Panc1 (cell line): ENCODE measurements at places on chromosomes 13 and 19.

GRCh38 chr13:31000889-31001288, 68.4 kb downstream of the TEX26 start:
- no peak overlapping the region for H3K27ac ChIP-seq
- H3K4me3 ChIP-seq = no peak overlapping the region
- no peaks in the 10 kb centered on the region for H3K27me3 ChIP-seq
- DNase-seq = no peak
- no peaks in the 10 kb centered on the region for H3K4me1 ChIP-seq

DNA sequence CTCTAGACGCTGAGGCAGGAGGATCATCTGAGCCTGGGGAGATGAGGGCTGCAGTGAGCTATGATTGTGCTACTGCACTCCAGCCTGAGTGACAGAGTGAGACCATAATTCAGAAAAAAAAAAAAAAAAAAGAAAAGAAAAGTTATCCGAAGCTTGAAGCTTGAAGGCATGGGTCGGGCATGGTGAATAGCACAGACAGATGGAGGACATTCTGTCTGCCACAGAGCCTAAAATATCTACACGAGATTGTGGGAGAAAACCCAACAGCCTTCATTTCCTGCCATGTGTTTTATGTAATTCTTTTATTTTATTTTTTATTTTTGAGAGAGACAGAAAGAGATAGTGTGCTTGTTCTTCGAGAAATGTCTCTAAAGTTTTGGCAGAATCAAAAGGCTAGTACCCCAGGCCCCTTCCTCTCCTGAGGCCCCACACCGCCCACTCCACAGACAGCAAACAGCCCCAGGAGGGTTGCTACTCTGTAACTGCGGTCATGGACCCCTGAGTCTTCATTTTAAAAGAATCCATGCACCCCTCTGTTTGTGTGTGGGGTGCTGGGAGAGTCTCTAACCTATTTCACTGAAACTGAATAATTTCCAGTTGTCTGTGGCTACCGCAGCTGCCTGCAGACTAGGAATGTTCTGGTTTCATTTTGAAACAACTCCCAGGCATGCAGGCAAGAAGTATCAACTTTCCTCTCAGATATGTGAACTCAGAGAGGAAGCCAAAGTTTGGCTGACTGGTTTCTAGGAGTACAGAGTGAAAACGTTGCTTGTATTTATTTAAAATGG, 38.4 kb upstream of the RCBTB2 start:
- no peak overlapping the region for H3K4me3 ChIP-seq
- no peaks in the 10 kb centered on the region for H3K27me3 ChIP-seq
- H3K4me1 ChIP-seq = no peaks in the 10 kb centered on the region
- H3K27ac ChIP-seq = no peak overlapping the region; the same call in 1 of the 2 replicates

DNA sequence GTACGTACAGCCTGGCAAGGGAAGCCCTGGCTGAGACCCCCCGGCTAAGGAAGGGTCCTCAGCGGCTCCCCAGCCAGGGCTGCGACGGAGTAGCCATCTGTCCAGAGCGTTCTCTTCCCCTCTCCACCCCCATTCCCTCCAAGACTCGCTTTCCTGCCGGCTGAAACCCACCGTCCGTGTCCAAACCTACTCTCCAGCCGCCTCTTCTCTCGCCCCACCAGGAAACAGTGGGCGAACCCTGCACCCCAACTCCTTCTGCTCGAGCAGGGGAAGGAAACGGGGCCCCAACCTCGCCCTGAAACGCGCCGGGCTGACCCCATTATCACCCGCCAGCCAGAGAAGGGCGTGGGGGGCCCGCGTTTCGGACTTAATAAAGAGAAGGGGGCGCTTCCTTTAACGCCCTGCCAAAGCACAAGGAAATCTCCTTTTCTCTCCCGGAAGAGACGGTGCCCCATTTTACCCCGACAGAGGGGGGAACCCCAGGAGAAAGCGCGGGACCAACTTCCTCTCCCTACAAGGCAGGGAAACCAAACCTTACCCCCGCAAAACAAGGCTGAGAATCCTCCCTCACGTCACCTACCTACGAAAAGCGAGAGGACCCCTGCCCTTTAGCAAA, 2.5 kb downstream of the ZC3H4 start:
- no peak for DNase-seq
- no peaks in the 10 kb centered on the region for H3K27me3 ChIP-seq

- no peak overlapping the region for H3K4me3 ChIP-seq
- H3K27ac ChIP-seq = no peak overlapping the region
- DNase-seq = no peak
- no peaks in the 10 kb centered on the region for H3K4me1 ChIP-seq
Observed at GRCh38 chr13:80901530-80901929, 560.6 kb upstream of the SPRY2 start.

DNA sequence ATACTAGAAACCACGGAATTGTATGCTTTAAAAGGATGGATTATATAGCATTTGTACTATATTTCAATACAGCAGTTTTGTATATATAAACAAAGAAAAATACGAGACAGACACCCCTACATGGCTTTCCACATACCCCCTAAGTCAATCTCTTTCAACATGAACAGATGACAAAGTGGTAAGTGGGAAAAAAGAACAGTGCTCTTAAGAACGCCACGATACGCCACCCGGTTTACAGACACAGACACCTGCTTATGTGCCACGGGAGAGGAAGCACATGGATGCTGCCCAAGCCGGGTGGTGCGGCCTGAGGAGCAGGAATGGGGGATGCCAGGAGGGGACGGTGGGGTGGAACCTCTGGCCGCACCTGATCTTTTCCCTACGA, 8.1 kb downstream of the CAPS start:
- no peak overlapping the region for H3K4me3 ChIP-seq
- H3K36me3 ChIP-seq = no peaks in the 10 kb centered on the region
- no peak for DNase-seq
- H3K27me3 ChIP-seq = no peaks in the 10 kb centered on the region

DNA sequence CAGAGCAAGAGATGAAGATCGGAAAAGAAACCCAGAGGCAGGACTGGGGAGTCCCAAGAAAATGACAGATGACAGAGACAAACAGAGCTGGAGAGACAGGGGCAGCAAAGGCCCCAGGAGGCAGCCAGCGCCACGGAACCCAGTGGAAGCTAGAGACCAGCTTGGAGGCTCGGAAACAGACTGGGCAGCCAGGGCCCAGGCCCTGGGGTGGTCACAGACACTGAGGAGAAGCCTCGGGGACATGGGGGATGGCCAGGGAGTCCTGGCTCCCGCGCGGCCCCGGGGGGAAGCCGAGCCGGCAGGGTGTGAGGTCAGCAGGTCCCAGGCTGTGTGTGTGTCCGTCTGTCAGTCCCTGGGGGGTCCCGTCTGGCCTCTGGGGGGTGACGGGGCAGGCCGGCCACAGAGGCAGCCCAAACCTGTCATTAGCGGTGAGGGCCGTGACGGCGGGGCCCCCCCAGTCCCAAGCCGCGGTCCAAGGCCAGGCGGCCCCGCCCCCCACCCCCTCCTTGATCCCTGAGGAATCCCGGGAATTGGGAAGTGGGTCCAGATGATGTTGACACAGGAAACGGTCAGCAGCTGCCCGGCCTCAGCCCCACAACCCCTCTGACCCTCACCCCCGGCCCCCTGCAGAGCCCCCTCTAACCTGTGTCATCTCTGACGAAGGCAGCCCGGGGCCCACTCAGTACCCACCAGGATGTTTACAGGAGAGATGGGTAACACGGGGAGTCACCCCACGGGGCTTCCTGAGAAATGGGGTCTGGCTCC, 2.5 kb upstream of the TMEM190 start:
- no peaks in the 10 kb centered on the region for H3K27me3 ChIP-seq
- peaks cover 54% of the 10 kb centered on the region for H3K4me1 ChIP-seq
- DNase-seq = no peak

DNA sequence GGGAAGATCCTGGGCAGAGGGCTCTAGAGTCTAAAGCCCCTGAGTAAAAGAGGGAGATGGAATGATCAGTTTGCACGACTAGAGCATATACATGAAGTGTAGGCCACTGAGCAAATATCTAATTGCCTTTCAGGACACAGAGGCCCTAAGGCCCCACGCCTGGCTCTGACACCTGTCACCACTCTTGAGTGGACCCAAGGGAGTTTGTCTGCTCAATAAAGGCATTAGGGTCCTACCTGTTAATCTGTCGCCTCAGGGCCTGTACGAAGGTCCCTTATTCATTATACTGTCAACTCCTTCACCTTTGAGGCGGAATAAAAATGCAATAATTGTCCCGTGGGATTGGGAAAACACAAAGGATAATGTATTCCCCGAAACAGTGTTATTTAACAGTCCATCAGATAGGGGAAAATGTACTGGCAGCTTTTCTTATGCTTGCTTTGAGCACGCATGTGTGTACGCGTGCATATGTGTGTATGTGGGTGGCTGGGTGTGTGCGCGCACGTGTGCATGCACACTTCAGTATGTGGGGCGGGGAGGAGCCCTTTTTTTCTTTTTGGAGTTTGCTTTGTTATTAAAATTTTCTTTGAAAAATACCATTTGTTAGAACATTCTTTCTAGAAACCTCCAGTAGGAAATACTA, 161.8 kb upstream of the SERP2 start:
- no peak overlapping the region for H3K4me3 ChIP-seq
- H3K27me3 ChIP-seq = no peaks in the 10 kb centered on the region
- DNase-seq = no peak

- no peaks in the 10 kb centered on the region; the same call in 1 of the 2 replicates for H3K27me3 ChIP-seq
- H3K4me3 ChIP-seq = no peak overlapping the region
- H3K4me1 ChIP-seq = no peaks in the 10 kb centered on the region
- DNase-seq = no peak
Observed at GRCh38 chr19:41698746-41699230, 9.6 kb upstream of the CEACAM5 start.

DNA sequence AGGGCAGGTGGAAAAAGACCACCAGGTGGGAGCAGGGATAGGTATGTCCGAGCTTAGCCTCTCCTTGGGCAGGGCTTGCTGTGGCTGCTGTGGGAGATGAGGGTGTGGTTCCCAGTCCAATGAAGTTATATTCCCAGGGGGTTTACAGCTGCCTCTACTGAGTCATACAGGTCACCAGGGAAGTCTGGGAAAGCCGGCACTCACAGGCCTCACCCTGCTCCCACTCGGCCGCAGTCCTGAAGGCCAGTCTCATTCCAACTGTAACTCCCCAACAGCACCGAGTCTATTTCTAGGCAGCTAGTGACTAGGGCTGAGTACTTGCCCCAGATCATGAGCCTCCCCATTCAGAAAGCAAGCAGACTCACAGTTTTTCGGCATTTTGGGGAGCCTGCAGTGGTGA, 77.1 kb downstream of the FNDC3A start:
- H3K27me3 ChIP-seq = no peaks in the 10 kb centered on the region
- H3K4me3 ChIP-seq = no peak overlapping the region
- no peaks in the 10 kb centered on the region for H3K36me3 ChIP-seq

DNA sequence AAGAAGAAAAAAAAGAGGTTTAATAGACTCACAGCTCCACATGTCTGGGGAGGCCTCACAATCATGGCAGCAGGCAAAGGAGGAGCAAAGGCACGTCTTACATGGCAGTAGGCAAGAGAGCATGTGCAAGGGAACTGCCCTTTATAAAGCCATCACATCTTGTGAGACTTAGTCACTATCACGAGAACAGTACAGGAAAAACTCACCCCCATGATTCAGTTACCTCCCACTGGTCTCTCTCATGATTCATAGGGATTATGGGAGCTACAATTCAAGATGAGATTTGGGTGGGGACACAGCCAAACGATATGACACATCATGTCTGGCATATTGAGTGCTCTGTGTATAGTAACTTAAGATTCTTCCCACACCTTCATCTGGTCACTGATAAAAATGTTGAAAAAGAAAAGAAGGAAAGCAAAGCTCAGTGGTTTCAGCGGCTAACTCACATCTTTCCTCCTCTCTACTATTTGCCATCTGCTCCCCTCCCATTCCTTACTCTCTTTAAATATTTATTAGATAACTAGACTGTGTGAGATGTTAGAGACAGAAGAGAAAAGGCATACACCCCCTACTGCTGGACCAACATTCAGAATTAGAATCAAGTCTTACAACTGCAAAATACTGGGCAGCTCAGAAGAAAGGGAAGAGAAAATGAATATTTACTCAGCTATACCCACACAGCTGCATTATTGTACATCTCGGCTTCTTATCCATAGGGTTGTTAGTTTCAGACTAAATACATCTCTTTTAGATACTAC, 60.1 kb upstream of the AKAP11 start:
- no peak overlapping the region for H3K4me3 ChIP-seq
- no peaks in the 10 kb centered on the region for H3K27me3 ChIP-seq
- no peaks in the 10 kb centered on the region for H3K4me1 ChIP-seq
- peaks cover 11% of the 10 kb centered on the region for H3K36me3 ChIP-seq

DNA sequence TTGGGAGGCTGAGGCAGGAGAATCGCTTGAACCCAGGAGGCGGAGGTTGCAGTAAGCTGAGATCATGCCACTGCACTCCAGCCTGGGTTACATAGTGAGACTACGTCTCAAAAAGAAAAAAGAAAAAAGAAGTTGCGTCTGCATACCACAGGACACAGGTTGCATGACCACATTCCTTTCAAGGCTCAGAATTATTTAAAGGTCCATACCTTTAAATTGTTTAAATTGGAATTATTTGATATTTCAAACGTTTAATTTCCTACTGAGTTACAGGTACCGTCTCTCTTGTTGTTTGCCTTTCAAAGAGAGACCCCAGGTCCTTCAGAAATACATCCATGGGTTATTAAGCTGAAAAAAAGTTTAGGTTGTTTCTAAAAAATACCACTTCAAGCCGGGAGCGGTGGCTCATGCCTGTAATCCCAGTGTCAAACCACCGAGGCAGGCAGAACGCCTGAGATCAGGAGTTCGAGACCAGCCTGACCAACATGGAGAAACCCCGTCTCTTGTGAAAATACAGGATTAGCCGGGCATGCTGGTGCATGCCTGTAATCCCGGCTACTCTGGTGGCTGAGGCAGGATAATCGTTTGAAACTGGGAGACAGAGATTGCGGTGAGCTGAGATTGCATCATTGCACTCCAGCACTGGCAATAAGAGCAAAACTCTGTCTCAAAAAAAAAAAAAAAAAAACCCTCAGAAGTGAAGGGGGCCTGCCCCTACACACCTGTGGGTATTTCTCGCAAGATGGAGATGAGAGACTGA, 18.6 kb downstream of the ZNF816 start:
- no peak overlapping the region for H3K4me3 ChIP-seq
- H3K27me3 ChIP-seq = no peaks in the 10 kb centered on the region
- DNase-seq = no peak
- no peak overlapping the region for H3K27ac ChIP-seq

DNA sequence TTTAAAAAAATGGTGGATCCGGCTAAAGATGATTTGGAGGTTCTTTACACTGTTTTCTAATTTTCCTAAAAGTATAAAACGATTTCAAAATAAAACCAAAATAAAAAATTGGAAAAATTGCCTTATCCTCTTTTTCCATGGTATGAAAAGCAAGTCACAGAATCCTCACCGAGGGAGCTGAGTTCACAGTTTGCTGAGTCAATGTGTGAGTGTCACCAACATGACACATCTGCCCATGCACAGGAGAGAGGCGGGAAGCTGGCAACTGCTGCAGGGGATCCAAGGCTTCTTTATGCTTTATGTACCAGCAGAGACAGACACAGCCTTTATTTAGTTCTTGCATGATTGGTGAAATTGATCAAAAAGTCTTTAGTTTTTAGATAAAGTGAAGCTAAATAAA, 157.8 kb downstream of the TNFSF13B start:
- no peak for DNase-seq
- H3K4me3 ChIP-seq = no peak overlapping the region
- no peaks in the 10 kb centered on the region for H3K27me3 ChIP-seq
- H3K27ac ChIP-seq = no peak overlapping the region
